Right atrium auricular region (tissue), 2 donors: ENCODE measurements at places on chromosomes 1 and 21.

DNA sequence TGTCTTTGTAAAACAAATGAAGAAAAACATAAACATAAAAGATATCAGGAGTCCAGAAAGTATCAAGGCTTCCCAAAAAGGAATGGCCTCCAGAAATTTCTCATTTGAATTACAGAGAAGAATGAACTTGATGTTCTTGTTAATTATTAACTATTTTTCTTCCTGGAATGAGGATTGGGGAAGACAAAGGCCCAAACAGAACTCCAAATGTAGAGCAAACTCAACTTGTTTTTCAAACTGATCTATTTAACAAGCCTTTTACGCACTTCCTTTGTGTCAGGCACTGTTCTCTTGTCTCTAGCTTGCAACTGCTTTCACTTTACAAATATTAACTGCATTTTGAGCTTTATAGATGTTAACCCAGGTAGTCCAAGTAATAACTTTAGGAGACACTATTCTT, 45.5 kb downstream of the LAMC2 start:
- no peaks in the 10 kb centered on the region for H3K36me3 ChIP-seq
- H3K27ac ChIP-seq: no peak overlapping the region
- H3K4me3 ChIP-seq: no peak overlapping the region
- no peak for DNase-seq
- H3K27me3 ChIP-seq: no peaks in the 10 kb centered on the region

DNA sequence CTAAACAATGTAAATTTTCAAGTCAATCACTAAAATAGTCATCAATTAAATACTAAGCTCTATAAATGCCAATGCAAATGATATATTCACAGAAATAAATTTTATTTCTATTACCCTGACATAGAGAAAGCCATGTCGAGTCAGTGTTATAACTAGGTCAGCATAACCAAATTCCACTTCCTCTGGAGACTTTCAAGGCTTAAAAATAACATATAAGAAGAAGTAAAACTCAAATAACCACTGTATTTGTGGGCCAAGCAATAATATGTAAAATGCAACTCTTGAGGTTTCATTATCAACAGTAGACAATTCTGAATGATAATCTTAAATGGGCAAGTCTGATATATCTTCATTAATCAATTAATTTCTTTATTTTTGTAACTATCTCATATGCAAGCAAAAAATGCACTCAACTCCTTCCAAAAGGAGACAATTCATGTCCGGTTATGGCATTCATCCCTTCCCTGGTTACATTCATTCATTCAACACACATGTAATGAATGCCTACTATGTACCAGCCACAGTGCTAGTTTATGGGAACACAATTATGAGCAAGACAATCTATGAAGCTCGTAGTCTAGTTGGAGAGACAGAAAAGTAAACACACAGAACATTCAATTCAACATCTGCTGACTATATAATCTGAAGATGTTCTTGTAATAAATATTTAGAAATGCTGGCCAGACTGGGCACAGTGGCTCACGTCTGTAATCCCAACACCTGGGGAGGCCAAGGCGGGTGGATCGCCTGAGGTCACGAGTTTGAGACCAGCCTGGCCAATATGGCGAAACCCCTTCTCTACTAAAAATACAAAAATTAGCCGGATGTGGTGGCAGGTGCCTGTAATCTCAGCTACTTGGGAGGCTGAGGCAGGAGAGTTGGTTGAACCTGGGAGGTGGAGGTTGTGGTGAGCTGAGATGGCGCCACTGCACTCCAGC, 37.1 kb upstream of the CAP1 start:
- H3K27me3 ChIP-seq: no peaks in the 10 kb centered on the region
- no peak overlapping the region for H3K4me3 ChIP-seq
- H3K4me1 ChIP-seq: no peaks in the 10 kb centered on the region
- H3K36me3 ChIP-seq: no peaks in the 10 kb centered on the region
- no peak overlapping the region for H3K27ac ChIP-seq
- no peak for DNase-seq

DNA sequence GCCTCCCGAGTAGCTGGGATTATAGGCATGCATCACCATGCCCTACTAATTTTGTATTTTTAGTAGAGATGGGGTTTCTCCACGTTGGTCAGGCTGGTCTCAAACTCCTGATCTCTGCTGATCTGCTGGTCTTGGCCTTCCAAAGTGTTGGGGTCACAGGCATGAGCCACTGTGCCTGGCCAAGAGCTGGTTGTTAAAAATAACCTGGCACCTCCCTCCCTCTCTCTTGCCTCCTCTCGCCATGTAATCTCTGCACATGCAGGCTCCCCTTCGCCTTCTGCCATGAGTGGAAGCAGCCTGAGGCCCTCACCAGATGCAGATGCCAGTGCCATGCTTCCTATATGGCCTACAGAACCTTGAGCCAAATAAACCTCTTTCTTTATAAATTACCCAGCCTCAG, 74.7 kb upstream of the TLR5 start:
- no peak overlapping the region for H3K4me3 ChIP-seq
- DNase-seq: no peak
- no peaks in the 10 kb centered on the region for H3K27me3 ChIP-seq
- H3K4me1 ChIP-seq: peaks cover 7% of the 10 kb centered on the region
- H3K36me3 ChIP-seq: no peaks in the 10 kb centered on the region

- H3K36me3 ChIP-seq: no peaks in the 10 kb centered on the region
- no peak within 1 kb of the TSS for H3K4me3 ChIP-seq
- DNase-seq: no peak
- H3K27ac ChIP-seq: no peak within 1 kb of the TSS
- H3K4me1 ChIP-seq: peaks cover under 1% of the 10 kb centered on the region
Measured at GRCh38 chr1:34754964-34755637, at the start of gene GJB5. GJB5 (plus strand) TSS chr1:34755047; CDS start chr1:34757331, 2,284 bp downstream.

DNA sequence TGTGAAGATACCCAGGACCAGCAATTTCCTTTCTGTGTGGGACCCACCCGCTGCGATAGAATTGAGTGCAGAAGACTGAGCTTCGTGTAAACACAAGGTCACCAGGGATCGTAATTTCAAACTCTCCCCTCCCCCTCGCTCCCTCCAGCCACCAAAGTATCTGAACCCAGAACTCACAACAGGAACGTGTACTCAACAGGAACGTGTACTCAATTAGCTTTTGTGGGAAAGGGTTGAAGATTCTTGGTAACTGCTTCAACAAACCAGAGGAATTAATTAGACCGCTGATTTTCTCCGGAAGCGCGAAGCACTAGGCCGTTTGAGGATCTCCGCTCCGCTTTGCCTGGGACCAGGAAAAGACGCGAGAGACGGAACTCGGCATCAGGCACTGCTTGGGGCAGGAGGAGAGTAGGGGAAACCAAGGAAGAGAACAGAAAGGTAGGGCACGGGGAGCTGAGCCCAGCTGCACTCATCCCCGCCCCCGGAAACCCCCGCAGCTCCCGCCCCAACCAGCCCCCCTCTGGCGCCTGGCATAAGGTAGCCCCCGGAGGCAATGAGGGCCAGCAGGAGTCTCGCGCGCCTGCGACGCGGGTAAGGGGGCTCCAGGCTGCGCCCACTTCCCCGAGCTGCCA, 453 bp downstream of the DRAM2 start:
- peaks cover 10% of the 10 kb centered on the region for H3K36me3 ChIP-seq
- DNase-seq: no peak
- H3K4me3 ChIP-seq: peak overlapping the region; percentile 97
- no peaks in the 10 kb centered on the region for H3K27me3 ChIP-seq
- H3K27ac ChIP-seq: peak overlapping the region; percentile 96

GRCh38 chr1:8661185-8662110, 156.0 kb downstream of the RERE start:
- H3K4me1 ChIP-seq: peaks cover 70% of the 10 kb centered on the region
- DNase-seq: no peak
- H3K4me3 ChIP-seq: no peak overlapping the region
- no peaks in the 10 kb centered on the region for H3K27me3 ChIP-seq
- H3K36me3 ChIP-seq: no peaks in the 10 kb centered on the region

GRCh38 chr21:39117440-39117970, 65.7 kb downstream of the PSMG1 start:
- H3K27ac ChIP-seq: no peak overlapping the region
- H3K27me3 ChIP-seq: no peaks in the 10 kb centered on the region
- H3K4me1 ChIP-seq: no peaks in the 10 kb centered on the region
- DNase-seq: no peak
- no peak overlapping the region for H3K4me3 ChIP-seq

GRCh38 chr1:107294686-107295085, 153.8 kb downstream of the NTNG1 start:
- DNase-seq: no peak
- H3K27me3 ChIP-seq: no peaks in the 10 kb centered on the region
- no peaks in the 10 kb centered on the region for H3K4me1 ChIP-seq

DNA sequence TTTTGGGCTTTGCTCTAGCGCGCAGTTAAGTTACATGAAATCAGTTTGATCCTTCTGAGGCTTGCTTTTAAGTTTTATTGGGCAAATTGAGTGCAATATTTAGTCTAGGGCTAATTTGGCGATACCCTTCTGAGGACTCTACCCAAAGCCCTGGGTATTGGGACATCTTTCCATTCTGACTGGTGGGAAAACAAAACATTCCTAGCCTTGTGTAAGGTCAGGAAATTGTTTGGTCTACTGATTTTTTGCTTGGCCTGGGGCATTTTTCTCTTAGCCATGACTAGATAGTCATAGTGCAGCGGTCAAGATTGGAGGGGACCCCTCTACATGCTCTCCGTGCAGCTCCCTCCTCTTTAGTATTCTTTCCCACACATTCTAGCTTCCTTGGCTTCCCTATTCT, 189.6 kb upstream of the PTGFR start:
- no peak overlapping the region for H3K4me3 ChIP-seq
- H3K27me3 ChIP-seq: no peaks in the 10 kb centered on the region
- H3K4me1 ChIP-seq: no peaks in the 10 kb centered on the region

DNA sequence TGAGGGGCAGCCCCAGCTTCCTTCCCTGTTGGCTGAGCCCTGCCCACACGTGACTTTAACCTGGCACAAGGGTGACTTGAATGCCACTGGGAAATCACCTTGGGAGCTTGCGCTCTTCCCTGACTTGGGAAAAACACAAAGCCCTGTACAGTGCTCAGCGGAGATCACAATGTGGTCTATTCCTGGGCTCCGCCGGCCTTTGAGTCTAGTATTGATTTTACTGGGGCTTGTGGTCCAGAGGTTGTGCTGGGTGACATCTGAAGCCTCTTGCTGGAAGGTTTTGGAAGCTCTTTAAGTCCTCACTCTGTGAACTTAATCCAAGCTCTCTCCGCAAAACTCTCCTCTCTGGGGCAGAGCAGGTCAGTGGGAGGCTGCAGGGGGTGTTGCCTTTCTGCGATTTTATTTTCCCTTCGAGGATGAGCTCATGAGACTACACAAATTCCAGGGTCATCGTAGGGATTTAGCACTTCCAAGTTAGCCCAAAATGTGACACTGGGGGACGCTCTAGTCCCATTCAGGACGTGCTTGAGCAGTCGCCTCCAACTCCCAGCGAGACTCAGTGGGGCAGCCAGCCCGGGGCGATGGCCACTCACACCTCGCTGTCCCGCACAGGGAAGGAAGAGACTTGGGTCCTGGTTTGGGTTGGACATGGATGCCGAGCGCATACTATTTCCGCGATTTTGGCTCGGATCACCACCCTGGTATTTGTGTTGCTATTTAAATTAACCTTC, 291.9 kb upstream of the AJAP1 start:
- no peak overlapping the region for H3K27ac ChIP-seq
- H3K4me3 ChIP-seq: no peak overlapping the region
- no peaks in the 10 kb centered on the region for H3K4me1 ChIP-seq
- no peaks in the 10 kb centered on the region for H3K36me3 ChIP-seq
- H3K27me3 ChIP-seq: no peaks in the 10 kb centered on the region
- DNase-seq: no peak

DNA sequence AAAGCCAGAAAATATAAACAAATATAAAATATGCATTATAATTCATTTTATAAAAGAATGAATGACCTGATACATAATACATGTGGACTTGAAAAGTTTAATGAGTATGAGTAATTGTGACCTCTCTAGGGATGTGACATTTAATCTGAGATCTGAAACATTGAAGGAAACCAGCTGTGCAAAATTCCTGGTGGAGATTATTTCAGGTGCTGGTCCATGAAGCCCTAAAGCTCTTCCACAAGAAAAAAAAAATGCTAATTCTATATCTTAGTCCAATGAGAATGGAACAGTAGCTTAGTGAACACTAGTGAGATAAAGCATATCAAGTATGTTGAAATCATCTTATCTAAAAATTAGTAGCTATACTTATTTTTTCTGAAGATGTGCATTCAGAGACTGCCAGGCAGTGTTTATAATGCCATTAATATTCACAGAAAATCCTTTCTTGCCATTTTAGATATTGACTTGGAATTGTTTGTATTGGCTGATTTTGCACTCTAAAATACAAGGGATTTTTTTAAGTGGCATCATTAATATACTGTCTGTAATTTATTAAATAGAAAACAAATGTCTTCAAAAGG, 1485.9 kb downstream of the PLA2G4A start:
- no peaks in the 10 kb centered on the region for H3K27me3 ChIP-seq
- H3K4me3 ChIP-seq: no peak overlapping the region

- H3K36me3 ChIP-seq: no peaks in the 10 kb centered on the region
- H3K4me3 ChIP-seq: no peak overlapping the region
- H3K27ac ChIP-seq: peak overlapping the region; percentile 67
- H3K4me1 ChIP-seq: peaks cover 37% of the 10 kb centered on the region
- DNase-seq: no peak
Measured at GRCh38 chr1:115331558-115332331, 6.3 kb downstream of the NGF start.

DNA sequence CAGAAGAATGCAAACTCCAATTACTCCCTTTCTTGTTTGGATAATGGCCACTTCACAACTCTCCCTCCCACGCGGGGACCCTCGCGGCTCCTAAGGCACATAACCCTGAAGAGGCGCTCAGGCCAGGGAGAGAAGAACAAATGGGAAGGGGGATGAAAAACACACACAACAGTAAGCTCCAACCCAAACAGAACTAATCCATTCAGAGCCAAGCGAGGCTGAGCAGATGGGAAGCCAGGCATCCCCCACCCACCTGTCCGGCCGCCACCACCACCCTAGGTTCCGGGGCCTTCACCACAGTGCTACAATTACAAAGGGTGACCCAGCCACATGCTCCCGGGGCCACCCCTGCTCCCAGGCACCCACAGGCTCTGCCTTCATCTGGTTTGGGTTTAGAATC, 101.5 kb downstream of the MRPL37 start:
- DNase-seq: no peak
- H3K27ac ChIP-seq: no peak overlapping the region
- H3K27me3 ChIP-seq: no peaks in the 10 kb centered on the region
- no peaks in the 10 kb centered on the region for H3K36me3 ChIP-seq
- no peak overlapping the region for H3K4me3 ChIP-seq

- peaks cover 43% of the 10 kb centered on the region for H3K4me1 ChIP-seq
- H3K27me3 ChIP-seq: no peaks in the 10 kb centered on the region
- DNase-seq: no peak
Measured at GRCh38 chr1:39387452-39387851, 104.0 kb upstream of the BMP8A start.

DNA sequence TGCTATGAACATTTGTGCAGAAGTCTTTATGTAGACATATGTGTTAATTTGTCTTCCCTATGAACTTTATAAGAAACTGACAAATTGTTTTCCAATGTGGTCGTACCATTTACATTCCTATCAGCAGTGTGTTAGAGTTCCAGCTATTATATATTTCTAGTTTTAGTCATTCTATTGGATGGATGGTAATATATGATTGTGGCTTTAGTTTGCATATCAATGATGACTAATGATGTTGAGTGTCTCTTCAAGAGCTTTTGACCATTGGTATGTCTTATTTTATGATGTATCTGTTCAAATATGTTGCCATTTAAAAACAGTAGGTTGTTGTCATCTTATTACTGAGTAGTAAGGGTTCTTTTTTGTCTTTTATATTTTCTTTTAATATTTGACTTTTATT, 16.2 kb upstream of the ZNF326 start:
- H3K36me3 ChIP-seq: no peaks in the 10 kb centered on the region
- H3K27ac ChIP-seq: no peak overlapping the region
- peaks cover 5% of the 10 kb centered on the region for H3K4me1 ChIP-seq
- DNase-seq: no peak
